Spinal cord (tissue), 10 donors: ENCODE measurements at places on chromosomes 6 and 20. TPM values are rescaled to one million over a fixed set of nuclear protein-coding genes. Genes with fewer than 3 reads are reported as not detected.
A peak's percentile ranks its signal among the peaks of the same experiment; 100 is the strongest.

The PBOV1 gene
- total RNA-seq: not detected

The TDRD6 gene
- total RNA-seq: 1.2 TPM

DNA sequence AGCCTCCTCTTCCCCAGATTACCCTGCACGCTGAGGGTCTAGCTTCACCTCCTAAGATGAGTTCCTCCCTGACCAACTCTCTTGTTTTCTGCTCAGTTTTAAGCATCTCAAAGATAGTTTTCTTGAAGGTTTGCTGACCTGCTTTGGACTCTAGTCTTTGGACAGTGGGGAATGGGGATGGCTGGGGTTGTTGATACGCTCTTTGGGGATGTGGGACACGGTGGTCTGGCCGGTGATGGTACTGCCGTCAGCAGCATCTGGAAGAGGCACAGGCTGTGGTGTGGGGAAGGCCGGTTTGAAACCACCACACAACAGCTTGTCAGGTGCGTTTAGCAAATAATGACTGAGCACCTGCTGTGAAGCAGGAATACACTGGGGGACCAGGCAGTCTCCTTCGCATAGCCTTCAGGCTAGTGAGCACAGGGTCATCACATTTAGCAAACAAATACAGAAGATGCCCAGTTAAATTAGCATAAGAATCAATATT, 94.1 kb downstream of the TMEM242 start:
- DNase-seq: no peak
- H3K4me1 ChIP-seq: peaks cover 22% of the 10 kb centered on the region
- H3K27ac ChIP-seq: no peak overlapping the region
- no peaks in the 10 kb centered on the region for H3K36me3 ChIP-seq
- H3K4me3 ChIP-seq: no peak overlapping the region
- H3K27me3 ChIP-seq: peaks cover 4% of the 10 kb centered on the region

- no peak for DNase-seq
- no peaks in the 10 kb centered on the region for H3K4me1 ChIP-seq
- no peaks in the 10 kb centered on the region for H3K27me3 ChIP-seq
- no peak overlapping the region for H3K27ac ChIP-seq
- H3K36me3 ChIP-seq: no peaks in the 10 kb centered on the region
- no peak overlapping the region for H3K4me3 ChIP-seq
Observed at GRCh38 chr6:153673225-153673624, 365.8 kb upstream of the OPRM1 start.

DNA sequence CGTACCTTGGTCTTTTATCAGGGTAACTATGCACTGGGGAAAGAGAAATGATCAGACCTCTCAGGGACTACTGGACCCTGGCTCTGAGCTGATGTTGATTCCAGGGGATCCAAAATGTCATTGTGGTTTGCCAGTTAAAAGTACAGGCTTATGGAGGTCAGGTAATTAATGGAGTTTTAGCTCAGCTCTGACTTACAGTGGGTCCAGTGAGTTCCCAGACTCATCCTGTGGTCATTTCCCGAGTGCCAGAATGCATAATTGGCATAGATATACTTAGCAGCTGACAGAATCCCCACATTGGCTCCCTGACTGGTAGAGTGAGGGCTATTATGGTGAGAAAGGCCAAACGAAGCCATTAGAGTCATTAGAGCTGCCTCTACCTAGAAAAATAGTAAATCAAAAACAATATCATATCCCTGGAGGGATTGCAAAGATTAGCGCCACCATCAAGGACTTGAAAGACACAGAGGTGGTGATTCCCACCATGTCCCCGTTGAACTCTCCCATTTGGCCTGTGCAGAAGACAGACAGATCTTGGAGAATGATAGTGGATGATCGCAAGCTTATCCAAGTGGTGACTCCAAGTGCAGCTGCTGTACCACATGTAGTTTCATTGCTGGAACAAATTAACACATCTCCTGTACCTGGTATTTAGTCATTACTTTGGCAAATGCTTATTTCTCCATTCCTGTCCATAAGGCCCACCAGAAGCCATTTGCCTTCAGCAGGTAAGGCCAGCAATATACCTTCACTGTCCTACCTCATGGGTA, 152.4 kb downstream of the THBS2 start:
- no peak overlapping the region for H3K27ac ChIP-seq
- no peak overlapping the region for H3K4me3 ChIP-seq
- no peak for DNase-seq
- H3K36me3 ChIP-seq: no peaks in the 10 kb centered on the region
- peaks cover 4% of the 10 kb centered on the region for H3K4me1 ChIP-seq
- H3K27me3 ChIP-seq: no peaks in the 10 kb centered on the region

- H3K36me3 ChIP-seq: no peaks in the 10 kb centered on the region
- H3K27me3 ChIP-seq: peaks cover 16% of the 10 kb centered on the region
- H3K4me3 ChIP-seq: peak overlapping the region; percentile 97
- H3K27ac ChIP-seq: peak overlapping the region; percentile 91
- H3K4me1 ChIP-seq: peaks cover 5% of the 10 kb centered on the region
Observed at GRCh38 chr6:27178407-27178730, 69.1 kb upstream of the PRSS16 start.

GRCh38 chr6:42038811-42039408, 11.4 kb upstream of the TAF8 start:
- no peaks in the 10 kb centered on the region for H3K36me3 ChIP-seq
- no peak overlapping the region for H3K4me3 ChIP-seq
- no peaks in the 10 kb centered on the region for H3K27me3 ChIP-seq
- no peak for DNase-seq

- H3K4me1 ChIP-seq: peaks cover 6% of the 10 kb centered on the region
- no peak overlapping the region for H3K27ac ChIP-seq
- DNase-seq: no peak
- H3K36me3 ChIP-seq: no peaks in the 10 kb centered on the region
- H3K27me3 ChIP-seq: peaks cover 17% of the 10 kb centered on the region
Observed at GRCh38 chr20:63094767-63095499, 88.2 kb upstream of the BHLHE23 start.
